ENCODE measurements at places on chromosomes 11 and 22.

DNA sequence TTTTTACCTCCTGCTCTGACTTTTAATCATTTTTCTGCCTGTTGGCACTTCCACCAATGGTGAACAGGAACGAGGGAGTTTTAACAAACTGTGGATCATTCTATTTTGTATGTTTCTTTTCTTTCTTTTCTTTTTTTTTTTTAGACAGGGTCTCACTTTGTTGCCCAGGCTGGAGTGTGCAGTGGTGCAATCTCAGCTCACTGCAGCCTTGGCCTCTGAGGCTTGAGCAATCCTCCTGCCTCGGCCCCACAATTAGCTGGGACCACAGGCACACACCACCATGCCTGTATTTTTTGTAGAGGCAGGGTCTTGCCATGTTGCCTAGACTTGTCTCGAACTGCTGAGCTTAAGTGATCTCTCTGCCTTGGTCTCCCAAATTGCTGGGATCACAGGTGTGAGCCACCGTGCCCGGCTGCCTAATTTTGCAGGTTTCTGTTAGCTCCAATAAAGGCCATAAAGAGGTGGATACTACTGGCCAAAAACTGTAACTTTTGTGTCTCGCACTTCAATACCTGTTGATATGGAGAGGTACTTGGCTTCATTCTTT is 59.8 kb downstream of the SLC25A17 start:
- DNase-seq = no peak

GRCh38 chr22:43745411-43745770 is 66.7 kb downstream of the EFCAB6 start:
- no peak for DNase-seq

DNA sequence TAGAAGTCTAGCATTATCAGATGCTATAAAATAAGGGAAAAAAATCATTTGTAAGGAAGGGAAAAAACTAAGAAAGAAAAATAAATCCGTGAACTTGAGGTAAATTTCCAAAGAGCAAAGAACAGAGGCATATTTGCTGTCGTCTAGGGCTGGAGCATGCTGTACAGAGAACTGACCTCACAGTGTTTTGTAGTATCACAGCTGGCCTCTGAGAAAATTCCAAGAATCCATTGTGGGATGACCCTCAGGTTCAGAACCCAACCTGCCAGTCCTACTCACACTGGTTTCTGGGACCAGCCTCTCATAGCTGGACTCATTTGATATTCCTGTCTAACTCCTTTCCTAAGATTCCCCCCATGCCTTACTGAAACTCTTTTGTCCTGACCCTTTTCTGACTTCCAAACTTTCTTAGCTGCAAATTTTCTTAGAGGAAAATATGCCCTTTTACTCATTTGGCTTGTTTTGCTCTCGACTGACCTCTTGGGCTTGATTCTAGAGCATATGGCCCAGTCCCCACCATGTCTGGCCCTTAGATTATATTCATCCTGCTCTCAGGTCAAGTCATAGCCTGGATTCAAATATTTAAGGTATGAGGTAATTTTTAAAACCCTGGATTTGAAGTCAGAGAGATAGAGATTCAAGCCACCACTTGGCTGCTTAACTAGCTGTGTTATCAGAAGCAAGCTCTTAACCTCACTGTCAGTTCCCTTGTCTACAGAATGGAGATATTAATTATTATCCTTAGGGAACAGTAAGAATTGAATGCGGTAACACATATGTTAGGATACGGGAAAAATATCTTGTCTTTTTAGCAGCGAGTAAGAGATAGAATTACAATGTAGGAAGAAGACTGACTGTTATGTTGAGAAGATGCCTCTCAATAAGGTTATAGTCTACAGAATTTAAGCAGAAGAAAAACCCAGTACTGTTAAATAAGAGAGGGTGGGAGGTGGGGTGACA is 89.7 kb upstream of the KCNA4 start:
- no peak for DNase-seq

DNA sequence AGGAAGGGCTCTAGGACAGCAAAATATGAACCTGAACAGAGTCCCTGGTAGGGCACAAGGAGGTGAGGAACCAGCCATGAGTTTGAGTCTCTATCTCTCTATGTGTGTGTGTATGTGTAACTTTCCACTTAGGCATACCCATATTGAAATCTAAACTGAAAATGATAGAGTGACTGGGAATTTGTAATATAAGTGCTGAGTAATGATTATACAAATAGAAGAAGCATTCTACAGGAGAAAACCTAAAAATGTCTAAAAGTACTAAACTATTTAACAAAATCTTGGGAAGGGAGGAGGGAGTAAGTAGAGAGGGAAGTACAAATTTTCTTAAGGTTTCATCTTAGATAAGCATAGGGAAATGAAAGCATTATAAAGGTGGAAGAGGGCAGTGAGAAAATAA is 97.1 kb upstream of the ZC3H12C start:
- DNase-seq = no peak

DNA sequence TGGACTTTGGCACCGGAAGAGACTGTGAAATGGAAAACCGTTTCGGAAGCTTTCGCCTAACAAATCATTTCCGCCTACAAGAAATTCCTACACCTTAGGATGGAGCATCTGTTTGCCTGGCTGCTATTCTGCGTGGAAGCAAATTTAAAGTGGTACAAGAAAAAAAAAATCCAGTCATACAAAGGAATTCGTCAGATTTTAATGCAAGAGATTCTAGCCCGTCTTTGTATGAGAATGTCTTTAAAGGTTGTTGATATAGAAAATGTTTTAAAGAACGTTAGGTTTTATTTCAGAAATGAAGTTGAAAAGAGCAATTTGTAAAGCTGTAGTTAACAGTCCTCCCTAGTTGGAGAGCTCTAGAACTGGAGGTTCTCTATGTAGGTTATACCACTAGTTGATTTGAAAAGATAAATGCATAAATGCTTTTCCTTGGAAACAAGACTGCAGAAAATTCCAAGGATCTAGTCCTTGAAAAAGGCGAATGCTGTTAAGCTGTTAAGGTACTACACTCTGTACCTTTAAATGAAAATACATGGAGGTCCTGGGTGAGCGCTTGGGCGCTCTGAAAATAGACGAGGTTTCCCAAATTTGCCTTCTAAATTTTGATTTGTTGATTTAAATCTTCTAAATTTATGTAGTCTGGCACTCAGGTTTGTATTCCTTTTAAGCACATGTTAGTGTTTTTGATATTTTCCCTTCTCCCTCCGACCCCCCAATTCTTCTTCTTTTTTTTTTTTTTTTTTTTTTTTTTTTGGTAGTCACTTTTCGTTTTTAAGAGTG is 2.4 kb downstream of the NCR3LG1 start:
- DNase-seq = no peak

- DNase-seq = no peak
These were observed 15.1 kb downstream of the JHY start for GRCh38 chr11:122897606-122898210.

GRCh38 chr22:30607300-30607930 is 441 bp downstream of the TCN2 start:
- DNase-seq = no peak

DNA sequence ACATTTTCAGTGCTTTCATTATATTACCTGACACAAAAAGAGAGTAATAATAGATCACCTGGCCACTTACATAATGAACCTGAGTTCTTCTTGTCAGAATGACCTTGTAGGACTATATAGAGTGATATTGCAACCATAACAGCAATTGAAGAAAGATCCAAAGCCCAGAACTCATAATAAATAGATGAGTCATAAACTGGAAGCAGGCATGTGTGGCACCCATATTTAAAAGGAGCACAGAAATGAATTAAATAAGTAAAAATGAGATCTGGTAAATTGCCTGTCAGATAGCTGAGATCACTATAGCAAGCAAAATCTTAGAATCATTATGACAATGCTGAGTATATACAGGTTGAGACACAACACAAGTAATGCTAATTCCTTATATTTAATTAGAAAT is 331.8 kb downstream of the AASDHPPT start:
- no peak for DNase-seq

DNA sequence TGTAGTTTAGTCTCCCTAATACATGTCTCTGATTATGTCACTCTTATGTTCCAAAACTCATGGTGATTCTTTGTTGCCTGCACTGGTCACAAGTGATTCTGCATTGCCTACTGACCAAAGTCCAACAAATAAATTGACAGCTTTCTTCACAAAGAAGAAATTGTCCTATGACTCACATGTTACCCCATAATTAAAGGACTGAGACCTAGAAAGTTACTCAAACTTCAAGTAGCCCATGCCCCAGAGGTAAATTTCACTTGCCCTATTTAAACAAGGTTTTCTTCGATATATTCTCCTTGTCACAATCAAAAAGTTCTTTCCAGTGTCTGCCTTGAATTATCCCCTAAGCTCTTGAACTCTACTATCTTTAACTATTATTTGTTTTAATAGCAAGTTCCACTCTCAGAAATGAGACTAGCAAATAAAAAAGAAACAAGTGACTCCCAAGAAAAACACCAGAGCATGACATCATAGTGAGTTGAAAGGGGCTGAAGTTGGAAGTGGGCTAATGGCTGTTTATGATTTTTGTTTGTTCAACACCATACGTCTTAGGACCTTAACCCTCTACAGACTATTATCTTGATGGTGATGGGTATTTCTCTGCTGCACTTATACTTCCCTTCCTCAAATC is 94.5 kb upstream of the BLID start:
- DNase-seq = no peak

- no peak for DNase-seq
These were observed 81.3 kb downstream of the CTNND1 start for GRCh38 chr11:57842873-57843272.

DNA sequence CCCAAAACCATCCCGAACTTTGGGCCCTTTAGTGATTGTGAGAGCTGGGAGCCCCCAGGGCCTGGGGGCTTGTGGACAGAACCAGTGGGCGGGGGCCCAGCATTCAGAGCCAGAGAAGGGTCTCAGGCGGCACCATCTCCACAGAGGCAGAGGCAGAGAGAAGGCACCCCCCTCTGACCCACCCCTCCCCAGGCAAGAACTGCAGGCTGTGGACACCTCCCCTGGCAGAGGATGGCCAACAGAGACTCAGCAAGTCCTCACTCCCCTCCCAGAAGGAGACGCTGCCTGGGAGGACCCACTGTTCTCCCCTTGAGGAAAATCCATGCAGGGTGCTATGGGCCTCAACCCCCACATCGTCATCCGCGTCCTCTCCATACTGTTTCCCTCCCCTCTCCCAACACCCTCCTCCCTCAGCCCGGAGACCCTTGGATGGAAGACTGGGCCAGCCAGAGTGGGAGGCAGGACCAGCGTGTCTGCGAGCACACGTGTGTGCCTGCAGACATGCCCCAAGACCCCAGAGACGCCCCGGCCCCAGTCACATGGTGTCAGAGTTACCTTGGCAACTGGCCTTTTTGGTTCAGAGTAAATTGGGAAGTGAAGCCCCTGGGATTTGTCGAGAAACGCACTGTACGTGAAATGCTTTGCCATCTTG is 42.6 kb downstream of the KCNC1 start:
- DNase-seq = no peak

GRCh38 chr11:112997857-112998466 is 36.7 kb downstream of the NCAM1 start:
- no peak for DNase-seq

DNA sequence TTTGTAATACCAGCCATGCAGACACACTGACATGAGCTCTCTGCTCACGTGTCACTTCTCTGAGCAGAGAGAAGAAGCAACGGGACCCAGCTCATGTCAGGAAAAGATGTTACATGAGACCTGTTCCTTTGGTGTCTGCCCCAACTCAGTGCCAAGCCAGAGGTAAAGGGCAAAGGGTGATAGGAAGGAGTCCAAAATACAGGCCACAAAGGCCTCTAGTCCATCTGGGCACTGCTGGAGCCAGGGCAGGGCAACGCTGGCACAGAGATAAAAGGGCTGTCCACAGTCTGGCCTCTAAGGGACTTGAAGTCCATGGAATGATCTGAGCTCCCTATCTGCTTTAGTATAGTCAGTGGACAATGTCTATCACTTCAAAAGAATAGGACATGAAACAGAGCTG is 79.3 kb downstream of the SLC1A2 start:
- DNase-seq = no peak

DNA sequence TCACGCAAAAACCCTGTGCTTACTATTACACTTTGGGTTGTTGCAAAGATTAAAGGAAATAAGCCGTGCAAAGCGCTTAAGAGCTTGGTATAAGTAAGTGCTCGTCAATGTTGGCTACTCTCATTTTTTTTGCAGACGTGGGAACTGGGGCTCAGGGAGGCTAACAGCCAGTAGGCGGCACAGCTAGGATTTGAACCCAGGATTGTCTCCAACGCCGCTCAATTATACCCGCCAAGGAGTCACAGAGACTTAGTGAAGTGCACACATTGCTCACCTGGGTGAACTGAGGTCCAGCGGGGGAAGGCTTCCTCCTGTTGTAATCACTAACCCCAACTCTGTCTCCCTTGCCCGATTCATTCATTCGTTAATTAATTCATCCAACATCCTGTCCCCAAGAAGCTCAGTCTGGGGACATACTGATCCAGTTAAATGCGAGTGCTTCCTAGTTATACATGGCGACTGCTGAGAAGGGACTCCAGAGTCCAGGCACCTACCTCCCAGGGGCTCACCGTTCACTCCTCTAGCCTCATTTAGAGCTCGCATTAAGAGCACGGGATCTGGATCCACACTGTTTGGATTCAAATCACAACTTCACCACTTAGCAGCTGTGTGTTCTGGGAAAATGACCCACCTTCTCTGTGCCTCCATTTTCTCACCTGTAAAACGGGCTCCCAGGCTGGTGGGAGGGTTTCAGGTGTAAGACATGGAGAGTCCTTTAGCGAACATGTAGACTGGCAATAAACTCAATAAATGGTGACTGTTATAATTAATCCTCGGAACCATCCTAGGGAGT is 838 bp upstream of the MTFP1 start:
- peak; percentile 6 for DNase-seq

- no peak for DNase-seq
These were observed 6.1 kb downstream of the RHOD start for GRCh38 chr11:67062526-67063373.

GRCh38 chr11:19868281-19868821 is 155.7 kb downstream of the NAV2 start:
- no peak for DNase-seq

GRCh38 chr11:115581871-115582639 is 77.8 kb upstream of the CADM1 start:
- DNase-seq = no peak

DNA sequence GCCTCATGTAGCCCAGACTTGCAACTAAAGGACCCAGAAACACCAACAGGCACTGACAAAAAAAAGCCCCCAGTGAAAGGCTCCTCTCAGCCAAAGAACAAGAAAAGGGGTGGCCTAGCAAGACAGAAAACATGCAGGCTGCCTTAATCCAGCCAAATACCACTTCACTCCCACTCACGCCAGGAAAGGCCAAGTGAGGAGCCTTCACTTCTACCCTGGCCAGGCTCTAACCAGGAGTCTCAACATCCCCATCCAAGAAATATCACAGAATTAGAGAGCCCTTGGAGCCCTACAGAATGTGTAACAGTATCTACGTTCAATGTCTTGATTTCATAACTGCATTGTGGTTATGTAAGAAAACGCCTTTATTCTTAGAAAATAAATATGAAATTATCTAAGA is 149.0 kb downstream of the APOL5 start:
- DNase-seq = no peak

GRCh38 chr11:110377434-110377833 is 52.3 kb upstream of the FDX1 start:
- no peak for DNase-seq

Data from CD4-positive, alpha-beta T cell treated with Interleukin-6 for 4 hours (primary cell).